ENCODE measurements at places on chromosomes 1 and 21.

- no peak for DNase-seq
These were observed 32.3 kb downstream of the CD160 start for GRCh38 chr1:145751491-145752037.

DNA sequence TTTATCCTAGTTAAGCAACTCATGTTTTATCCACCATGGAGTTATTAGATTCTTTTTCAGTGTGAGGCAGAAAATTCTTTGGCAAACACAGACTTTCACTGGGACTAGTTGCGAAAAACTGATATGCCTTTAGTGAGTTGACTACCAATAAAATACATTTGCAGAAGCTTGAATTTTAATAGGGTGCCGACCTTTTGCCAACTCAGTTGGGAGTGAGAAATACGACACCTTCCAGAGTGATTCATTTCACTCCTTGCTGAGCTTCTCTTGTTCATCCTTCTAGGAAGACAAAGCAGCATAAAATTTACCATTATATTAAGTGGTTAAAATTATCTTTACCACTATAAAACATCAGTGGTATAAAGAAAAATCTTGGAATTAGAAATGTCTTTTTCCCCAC, 1.2 kb upstream of the KRTAP23-1 start:
- DNase-seq: no peak

DNA sequence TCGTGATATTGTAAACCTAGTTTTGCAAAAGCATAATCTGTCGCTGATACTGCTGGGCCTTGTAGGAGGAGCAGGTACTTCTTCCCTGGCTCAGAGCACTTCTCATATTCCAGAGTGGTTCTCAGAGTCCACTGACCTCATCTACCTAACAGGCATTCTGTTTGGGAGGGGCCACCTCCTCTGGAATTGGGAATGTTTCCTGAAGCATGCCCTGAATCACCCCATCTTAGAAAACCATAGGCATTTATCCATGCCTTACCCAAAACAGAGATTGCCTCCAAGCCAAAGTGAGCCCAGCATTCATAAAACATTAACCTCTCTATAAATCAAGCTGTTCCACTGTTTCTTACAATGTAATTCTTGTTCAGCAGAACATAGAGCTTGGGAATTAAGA, 35.1 kb downstream of the SLC44A3 start:
- DNase-seq: no peak

DNA sequence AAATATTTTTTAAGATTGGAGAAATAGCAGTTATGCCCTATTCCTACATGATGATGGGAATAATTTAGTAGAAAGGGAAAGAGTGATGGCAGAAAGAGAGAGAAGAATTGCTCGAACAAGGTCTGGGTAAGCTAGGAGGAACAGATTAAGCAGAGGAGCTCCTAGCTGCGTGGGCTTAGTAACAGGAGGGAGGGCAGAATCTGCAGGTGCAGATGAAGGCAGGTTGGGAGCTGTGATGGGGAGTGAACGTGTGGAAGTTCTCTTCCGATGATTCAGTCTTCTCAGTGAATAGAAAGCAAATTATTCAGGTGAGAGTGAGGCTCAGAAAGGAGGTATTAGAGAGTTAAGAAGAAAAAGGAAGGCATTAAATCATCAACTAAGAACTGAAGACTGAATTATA, 8.3 kb upstream of the CR1 start:
- DNase-seq: no peak

GRCh38 chr21:17783481-17784179, 35.5 kb downstream of the C21orf91 start:
- DNase-seq: peak; percentile 19

DNA sequence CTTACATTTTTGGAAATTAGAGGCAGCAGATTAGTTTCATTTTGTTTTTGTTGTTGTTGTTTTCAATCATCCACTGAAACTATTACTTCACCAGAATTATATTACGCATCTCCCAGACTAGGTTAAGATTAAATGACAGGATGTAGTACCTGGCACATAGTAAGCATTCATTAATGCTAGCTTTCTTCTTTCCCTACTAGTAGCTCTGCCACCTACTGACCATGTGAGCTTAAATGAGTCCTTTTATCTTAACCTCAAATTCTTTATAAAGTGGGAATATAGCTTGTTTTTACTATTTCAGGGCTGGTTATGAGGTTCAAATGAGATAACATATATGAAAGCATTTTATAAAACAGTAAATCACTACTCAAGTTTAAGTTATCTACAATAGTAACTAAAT, 10.2 kb upstream of the ASPM start:
- DNase-seq: no peak

DNA sequence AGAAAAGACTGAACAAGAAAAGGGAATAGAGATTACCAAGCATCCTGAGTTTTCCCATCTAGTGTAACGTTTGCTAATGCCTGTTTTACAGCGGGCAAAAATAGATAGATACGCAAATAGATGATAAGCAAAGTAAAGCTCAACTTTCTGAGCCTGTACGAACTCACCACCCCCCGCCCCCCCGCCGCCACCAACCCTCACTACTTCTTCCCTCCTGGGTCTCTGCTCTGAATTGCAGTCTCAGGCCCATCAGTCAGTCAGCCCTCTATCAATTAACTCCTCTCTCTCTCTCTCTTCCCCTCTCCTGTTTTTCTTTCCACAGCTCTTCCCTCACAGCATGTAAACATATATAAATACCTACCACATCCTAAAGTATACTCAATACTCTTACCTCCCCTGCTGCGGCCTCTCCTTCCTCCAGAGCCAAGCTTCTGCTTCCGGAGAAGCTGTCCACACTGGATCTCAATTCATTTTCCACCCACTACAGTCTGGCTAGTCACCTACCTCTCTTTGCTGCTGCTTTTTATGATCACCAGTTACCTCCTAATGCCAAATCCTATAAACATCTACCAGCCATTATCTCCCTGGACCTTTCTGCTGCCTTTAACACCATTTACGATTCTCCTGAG, 64.6 kb downstream of the CAPN2 start:
- no peak for DNase-seq

- no peak for DNase-seq
These were observed 42.1 kb upstream of the NEGR1 start for GRCh38 chr1:72324451-72324850.

DNA sequence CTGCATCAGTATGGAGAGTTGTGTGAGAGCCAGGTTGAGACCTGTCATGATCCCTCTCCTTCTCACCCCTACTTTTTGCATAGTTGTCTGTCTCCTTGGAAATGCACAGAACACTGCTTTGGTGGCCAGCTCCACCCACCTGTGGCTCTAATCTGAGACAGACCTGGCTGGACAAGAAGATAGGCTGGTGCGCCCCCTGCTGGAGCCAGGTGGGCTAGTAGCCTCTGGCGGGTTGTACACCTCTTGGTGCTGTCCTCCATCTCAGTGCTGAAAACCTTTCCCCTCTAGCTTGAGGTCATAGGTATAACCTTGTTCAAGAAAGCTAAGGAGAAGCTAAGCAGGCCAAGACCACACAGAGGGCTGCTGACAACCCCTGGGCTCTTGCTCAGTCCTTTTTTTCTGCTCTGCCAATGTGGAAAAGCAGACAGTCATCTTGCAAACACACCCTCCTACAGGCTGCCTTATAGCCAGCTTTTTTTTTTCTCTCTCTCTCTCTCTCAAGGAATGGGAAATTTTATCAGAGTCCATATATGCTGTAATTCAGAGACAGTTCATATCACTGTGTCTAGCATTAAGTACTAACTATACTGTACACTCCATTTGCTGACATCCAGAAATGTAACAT, 58.8 kb upstream of the SPATA6 start:
- DNase-seq: peak; percentile 56

DNA sequence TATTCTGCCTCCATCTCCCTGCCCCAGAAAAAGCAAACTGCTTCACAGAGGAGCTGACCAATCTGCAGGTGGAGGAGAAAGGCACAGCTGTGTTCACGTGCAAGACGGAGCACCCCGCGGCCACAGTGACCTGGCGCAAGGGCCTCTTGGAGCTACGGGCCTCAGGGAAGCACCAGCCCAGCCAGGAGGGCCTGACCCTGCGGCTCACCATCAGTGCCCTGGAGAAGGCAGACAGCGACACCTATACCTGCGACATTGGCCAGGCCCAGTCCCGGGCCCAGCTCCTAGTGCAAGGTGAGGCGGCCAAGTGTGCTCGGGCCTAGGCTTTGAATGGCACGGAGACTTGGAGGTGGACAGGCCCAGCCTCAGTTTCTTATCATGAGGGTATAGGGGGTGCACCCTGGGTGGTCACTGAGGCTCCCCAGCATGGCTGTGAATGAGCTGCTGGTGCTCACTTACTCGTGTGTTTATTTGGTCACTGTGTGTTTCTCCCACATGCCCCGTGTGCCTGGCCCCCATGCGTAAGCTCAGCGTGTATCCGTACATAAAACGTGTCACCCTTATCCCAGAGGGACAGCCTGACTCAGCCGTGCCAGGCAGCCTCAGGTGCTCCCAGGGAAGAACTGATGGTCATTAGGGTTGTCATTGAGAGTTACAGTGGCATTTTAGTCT, 75.8 kb downstream of the OBSCN start:
- no peak for DNase-seq

- no peak for DNase-seq
These were observed 48.5 kb upstream of the OSBPL9 start for GRCh38 chr1:51568231-51568935.

DNA sequence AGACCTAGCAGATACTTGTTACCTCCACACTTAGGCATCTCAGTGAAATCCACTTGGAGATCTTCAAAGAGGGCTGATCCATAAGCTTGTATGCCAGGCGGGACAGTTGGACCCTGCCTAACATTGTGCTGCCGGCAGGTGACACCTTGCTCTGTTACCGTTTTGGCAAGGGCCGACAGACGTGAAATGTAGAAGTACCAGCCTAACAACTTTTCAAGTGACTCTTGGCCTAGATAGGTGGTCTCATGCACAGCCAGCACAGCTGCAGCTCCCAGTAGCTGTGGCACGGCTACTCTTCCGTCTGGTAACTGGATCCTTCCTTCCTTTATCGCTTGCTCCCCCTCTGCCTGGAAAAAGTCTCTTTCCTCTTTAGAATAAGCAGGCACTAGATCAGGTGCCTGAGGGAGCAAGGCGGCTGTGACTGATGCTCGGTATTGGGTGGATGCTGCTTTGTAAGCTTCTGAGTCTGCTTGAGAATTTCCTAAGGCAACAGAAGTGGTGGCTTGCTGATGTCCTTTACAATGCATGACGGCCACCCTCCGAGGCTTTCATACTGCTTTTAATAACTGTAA, 713.5 kb downstream of the AMY1C start:
- no peak for DNase-seq

DNA sequence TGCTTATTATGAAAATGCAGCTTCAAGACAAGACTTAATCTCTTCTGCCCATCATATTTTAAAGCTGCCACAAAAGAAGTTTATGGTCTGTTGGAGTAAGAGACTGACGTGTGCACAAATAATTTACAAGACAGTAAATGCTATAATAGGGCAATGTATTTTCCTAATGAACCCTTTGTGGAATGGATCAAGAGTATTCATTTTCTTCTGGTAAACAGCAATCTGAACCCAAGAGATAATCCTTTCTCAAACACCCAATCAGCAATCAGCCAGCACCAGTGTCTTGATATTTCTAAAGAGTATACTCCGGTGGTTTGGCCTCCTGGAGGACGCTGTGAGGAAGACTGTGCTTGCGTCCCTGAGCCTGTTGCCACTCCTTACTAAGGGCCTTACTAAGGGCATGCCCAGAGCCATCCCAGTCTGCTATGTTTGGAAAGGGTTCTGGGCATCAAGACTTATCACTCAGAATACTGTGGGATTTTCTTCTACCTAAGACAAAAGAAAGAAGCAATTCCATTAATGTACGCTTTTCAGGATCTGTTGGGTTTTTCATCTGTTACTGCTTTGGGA, 48.8 kb upstream of the LRRC8D start:
- no peak for DNase-seq

Measured in GM10248 (cell line).